ELR (cell line): ENCODE measurements at places on chromosomes 1 and 21.

GRCh38 chr1:61174060-61174795 lies 91.9 kb downstream of the NFIA start:
- no peak for DNase-seq

GRCh38 chr1:177799746-177800145 lies 170.1 kb downstream of the SEC16B start:
- DNase-seq, result no peak

DNA sequence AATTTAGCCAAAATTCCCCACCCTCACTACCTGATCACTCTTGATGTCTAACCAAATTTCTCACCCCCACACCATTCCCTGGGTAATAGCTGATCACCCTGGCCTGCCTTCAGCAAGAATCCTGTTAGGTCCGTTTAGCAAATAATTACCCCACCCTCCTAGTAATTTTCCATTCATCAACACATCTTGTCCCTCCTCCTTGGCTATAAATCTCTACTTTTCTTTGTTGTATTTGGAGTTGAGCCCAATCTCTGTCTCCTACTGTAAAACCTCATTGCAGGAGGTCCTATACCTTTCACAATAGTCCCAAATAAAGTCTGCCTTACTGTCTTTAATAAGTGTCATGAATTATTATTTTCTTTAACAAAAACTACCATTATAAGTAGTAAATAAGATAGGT lies 6.9 kb upstream of the PRKAA2 start:
- no peak for DNase-seq

- peak; percentile 36 for DNase-seq
These were observed 135.6 kb upstream of the KCNJ15 start for GRCh38 chr21:38120984-38121855.

DNA sequence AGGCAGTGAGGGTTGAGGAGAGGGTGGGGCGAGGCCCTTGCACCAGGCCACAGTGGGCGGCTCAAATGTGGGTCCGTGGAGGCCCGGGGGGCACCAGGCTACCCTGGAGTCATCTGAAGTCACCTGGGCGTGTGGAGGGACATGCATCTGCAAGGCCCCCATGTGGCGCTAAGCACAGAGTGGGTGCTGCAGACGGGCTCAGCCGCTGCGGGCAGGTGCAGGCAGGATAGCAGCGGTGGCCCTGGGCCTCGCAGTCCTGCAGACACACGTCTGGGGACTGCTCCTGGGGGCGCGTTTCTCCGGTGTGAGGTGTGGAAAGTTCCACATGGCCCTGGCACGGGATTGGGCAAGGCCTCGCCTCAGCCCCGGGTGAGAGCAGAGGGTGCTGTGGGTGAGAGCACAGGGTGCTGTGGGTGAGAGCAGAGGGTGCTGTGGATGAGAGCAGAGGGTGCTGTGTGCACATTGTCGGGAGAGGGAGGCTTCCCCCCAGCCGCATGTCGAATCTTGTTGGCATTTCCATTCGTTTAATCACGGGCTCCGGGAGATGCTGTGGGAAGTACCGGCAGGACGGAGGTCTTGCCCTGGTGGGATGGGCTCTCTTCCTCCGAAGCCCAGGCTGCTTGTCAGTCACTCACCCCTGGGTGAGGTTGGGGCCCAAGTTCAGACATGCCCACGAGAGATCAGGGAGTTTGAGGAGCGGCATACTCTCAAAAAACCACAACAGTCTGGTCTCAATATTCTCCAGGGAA lies 46.5 kb downstream of the TP73 start:
- no peak for DNase-seq

DNA sequence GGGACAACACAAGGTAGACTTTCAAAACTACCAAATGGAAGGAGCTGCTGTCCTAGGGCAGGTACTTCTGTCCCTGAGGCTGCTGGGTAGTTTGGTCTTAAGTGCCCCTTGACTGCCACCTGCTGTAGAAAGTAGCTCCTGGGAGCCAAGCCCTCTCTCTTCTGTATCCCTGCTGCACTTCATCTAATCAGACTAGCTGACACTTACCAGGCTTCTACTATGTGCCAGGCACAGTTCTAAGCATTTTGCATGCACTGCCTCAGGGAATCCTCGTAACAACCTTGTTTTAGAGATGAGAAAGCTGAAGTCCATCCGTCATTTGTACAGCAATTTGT lies 15.9 kb upstream of the SRSF4 start:
- DNase-seq, result peak; percentile 67

DNA sequence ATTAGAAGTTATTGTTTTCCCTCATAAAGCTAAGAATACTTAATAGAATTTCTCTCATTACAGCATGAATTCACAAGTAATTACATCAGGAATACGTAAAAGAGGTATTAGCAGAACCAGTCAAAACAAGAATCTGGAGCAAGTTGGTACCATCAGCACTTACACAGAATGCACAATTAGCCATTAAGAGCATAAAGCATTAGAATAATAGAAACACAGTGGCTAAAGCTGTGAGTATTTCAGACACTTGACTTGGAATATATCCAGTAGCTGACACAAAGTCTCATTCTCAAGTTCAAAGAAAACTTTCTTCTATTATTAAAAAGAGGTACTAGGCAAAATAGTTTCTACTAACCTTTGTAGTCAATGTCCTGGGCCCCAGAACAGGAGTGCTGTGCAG lies 49.6 kb downstream of the KRTAP19-8 start:
- DNase-seq, result no peak

DNA sequence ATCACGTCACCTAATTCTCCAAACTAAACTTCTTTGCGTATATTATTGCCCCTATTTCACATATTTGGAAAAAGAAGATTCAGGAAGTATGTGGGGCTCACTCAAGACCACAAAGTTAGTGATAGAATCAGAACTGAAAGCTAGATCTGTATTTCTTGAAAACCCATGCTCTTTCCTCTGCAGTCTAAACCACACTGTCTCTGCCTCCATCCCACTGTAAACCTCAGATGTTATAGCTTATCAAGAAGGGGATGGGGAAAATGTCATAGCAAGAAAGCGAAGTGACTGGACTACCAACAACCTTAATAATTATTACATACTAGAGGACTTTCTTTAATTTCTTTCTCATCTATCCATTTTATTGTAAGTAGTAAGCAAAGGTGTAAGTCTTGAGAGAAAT lies 257.7 kb upstream of the SGIP1 start:
- no peak for DNase-seq

- DNase-seq, result no peak
These were observed 26.5 kb upstream of the KHDRBS1 start for GRCh38 chr1:31987135-31987619.

DNA sequence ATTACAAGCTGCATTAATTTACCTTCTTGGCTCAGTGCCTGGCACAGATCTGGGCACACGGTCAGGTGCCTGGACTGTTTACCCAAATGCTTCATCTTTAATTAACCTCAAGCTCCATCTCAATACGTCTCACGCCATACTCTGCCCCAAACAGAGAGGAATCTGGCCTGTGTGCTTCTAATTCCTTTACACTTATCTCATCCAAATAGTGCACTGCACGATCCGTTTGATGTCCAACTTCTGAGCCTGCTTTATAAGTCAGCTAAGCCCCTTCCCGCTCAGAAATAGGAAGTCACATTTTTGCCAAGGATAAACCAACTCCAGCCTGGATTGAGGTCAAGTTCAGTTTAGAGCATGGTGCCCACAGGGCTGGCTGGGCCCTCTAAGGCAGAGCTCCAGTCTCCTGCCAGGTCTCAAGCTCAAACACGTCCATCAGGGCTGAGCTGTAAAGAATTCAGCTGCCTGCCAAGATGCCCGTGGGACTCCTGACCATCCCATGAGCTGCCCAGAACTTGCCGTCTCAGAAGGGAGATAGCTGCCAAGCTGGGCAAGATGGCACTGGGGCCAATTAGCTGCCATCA lies 233.5 kb downstream of the TRABD2B start:
- no peak for DNase-seq

GRCh38 chr1:96987186-96987703 lies 265.7 kb downstream of the PTBP2 start:
- DNase-seq, result peak; percentile 18

DNA sequence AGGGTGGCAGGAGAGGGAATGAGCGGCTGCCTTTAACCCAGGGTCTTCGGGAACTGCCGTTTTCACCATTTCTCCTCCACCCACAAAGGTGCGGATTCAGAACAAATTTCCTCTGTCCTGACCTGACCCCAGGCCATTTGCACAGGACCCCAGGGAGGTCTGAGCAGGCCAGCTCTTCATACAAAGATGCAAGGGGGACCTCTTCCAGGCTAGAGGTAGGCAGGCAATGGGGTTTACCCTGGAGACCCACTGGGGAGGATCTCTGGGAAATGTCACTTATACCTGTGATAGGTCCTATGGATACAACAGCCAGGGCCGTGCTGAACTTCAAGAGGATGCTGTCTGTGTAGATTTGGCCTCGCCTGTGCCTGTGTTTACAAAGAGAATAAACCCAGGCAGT lies 89.7 kb upstream of the VAMP3 start:
- no peak for DNase-seq

- DNase-seq, result no peak
These were observed 1671.1 kb downstream of the MRPL39 start for GRCh38 chr21:23936224-23936623.

GRCh38 chr1:157831968-157832626 lies 9.5 kb downstream of the CD5L start:
- no peak for DNase-seq

GRCh38 chr1:82845866-82846265 lies 1045.1 kb downstream of the ADGRL2 start:
- no peak for DNase-seq

DNA sequence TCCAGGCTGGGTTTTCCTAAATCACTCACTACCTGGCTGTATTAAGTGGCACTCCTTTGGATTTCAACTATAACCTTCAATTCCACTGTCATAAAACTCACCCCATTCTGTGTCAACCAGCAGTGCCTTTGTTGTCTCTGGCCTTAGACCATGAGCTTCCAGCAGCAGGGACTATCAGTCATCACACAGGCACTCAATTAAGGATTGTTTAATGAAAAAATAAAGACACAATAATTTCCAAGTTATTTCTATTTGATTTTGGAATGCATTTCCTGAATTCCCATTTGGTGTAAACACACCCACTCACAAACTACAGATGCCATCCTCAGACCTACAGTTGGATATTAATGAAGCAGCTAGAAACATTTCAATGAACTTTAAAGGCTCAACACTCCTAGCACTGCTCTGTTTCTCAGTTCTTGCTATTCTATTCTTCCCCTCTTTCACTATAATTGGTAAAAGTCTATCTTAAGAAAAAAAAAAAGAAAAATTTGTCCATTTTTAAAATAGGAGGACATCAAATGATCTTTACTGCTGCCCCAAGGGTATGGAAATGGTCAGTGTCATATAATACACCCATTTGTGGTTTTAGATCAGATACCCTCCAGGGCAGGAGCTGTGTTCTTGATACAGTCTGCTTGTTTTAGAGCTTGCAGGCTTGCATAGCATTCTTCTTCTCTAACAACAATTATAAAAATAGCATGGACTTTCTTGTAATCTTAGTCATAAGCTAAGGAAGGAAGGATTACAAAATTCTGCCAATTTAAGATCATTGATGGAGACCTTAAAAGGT lies 156.4 kb downstream of the PTGER3 start:
- DNase-seq, result no peak

GRCh38 chr1:171636141-171636540 lies 14.1 kb downstream of the MYOCOS start:
- DNase-seq, result no peak

DNA sequence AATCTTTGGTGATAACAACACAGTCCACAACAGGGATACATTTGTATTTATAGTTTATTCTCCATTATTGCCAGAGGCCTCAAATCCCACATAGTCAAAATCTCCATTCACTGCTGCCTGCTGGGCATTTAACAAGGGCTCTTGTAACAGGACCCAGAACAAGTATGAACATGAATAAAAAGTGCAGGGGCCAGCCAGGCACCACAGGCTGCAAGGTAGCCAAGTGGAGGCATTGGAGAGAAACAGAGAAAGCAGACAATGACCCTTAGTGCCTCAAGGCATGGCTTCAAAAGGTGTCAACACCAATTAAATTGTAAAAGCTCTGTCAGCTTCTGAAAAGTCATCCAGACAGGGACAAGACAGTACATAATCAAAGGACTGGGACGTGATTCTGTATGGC lies 116.8 kb downstream of the ATP6V1G3 start:
- no peak for DNase-seq

DNA sequence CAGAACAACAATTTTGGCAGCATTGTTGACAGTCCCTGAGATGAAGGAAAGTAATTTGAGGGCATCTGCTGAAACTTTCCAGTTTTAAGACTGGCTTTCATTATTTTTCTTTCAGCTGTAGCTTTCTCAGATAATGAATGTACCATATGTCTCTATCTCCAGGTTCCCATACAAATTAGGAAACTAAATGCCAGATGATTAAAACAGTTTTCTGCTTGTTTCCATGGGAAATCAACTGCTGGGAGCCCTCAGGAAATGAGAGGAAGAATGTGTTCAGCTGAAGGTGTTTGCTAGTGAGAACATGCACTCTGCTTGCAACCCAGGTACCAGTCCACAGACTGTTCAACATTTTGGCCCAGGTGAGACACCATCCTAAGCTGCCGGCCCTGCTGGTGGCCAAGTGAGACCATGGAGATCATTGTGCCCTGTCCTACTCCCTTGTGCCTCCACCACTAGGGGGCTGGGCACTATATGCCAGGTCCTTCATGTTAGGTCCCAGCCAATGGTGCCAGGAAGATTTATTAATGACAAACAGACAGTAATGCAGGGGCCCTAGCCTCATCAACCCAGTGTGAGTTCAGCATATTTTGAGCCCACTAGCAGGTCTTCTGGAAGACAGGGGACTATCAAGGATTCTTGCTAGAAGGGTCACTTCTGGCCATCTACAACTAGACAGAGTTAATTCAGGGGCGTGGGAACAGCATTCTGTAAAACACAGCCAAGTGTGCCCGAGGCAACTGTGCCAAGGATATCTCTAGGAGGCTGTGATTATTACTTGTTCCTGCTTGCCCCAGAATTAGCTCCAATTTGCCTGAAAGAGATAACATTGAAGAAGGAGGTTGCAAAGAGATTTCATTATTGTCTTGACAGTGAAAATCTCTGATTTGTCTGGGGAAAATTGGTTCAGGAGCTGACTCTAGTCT lies 17.0 kb upstream of the LRRC8C start:
- peak; percentile 43 for DNase-seq

GRCh38 chr21:33458861-33459260 lies 20.9 kb downstream of the TMEM50B start:
- peak; percentile 52 for DNase-seq

DNA sequence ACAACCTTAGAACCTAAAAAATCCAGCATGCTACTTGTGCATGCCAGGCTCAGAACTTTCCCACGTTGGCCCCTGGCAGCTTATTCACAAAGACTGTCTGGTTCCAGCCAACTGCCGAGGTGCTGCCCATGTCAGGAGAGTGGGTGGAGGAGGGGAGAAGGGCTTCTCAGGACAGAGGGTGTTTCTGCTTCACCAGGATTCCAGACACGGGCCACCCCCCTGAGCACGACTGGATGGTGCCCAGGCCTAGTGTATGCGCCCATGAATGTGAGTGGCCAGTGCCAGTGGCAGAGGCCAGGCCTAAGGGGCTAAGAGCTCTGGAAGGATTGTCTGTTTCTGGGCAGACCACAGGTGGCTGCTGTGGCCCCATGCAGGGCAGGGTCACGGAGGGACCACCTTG lies 148.2 kb upstream of the COL6A1 start:
- DNase-seq, result no peak

- DNase-seq, result peak; percentile 97
These were observed 28.3 kb downstream of the GADD45A start for GRCh38 chr1:67713057-67713846.
